ENCODE measurements at places on chromosomes 4 and X. TPM values are rescaled to one million over a fixed set of nuclear protein-coding genes. Genes with fewer than 3 reads are reported as not detected.

Gene ZFYVE28
- total RNA-seq = 2.7 TPM

Gene POF1B
- not detected for total RNA-seq

Gene NAA15
- total RNA-seq = 13.5 TPM

Gene SPP1
- 2.2 TPM for total RNA-seq

Gene SORCS2
- under 0.01 TPM for total RNA-seq

Gene HAND2
- not detected for total RNA-seq

Gene PNMA5
- not detected for total RNA-seq

Gene IQCM
- not detected for total RNA-seq

Gene CDX4
- total RNA-seq = not detected

Gene TMEM156
- 1.1 TPM for total RNA-seq

Gene GAGE12H
- total RNA-seq = not detected

Gene CXCL11
- 0.27 TPM for total RNA-seq

Gene MAGEA10
- total RNA-seq = not detected

Gene P2RY4
- total RNA-seq = 0.81 TPM

Gene RAI2
- under 0.01 TPM for total RNA-seq

Gene BMP3
- not detected for total RNA-seq

Data from hematopoietic multipotent progenitor cell (in vitro differentiated cells).